NCI-H774 (cell line): ENCODE measurements at places on chromosomes 11 and 22.

DNA sequence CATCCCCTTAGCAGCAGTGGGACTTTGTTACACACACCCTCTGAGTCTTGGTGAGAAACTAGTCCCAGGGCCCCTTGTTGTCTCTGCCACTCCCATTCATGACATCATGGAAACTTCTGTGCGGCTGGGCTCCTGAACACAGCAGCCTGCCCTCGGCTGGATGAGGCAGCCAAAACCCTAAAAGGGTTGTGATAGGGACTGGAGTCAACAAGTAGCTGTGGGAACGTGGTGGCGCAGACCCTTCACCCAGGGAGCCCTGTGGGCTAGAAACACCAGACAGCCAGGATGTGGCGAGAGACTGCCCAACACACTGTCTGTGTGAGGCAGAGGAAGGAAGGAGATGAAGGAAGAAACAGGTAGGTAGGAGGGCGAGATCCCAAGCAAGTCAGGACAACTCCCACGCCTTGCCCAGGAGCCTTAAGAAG is 3.9 kb downstream of the CD3D start:
- DNase-seq = no peak

DNA sequence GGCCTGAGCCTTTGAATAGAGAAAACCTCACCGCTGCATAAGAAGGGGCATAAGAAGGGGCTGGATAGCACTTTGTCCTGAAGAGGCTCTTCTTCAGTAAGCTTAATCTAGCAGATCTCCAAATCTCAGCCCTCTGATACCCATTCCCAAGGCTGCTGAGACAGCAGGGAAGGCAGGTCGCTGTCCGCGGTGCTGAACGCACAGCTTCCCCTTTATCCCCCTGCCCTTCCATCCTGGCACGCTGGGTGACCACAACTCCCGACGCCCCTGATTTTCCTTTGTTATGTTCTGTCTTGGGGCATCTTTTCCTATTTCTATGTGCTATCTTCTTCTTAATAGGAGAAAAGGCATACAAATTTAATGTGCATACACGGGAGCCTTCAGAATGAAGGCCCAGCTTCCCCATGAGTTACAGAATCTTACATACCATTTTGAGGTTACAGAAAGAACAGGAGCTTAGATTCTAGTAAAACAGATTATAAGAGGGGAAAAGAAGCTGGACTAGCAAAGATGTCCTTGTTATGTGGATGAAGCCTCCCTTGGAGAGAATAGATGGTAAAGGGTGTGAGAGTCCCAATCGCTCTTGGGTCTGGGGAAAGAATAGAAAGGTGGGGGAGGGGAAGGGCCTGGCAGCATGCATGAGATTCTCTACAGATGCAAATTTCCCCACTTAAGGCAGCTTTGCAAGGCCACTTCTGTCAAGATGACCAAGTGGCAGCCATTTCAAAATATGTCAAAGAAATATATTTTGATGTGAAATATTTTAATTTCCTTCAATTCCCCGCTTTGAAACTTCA is 5.7 kb upstream of the SULT4A1 start:
- DNase-seq = no peak

DNA sequence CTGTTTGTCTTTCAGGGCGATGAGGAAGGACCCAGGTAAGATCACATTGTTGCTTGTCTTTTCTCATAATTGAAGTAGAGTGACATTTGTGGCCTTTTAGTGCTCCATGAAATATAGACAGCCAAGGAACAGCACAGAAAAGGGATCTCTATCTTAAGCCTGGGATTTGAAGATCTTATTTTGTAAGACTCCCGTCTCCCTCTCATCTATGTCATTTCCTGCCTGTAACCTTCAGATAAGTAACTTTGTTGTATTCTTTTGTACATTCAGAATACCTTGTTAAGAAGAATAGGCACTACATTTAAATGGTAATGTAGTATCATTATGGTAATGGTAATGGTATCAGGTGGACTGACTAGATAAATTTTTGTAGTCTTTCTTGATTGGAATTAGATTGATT is 72.8 kb downstream of the TRIM44 start:
- DNase-seq = no peak

GRCh38 chr11:120011836-120012235 is 126.1 kb downstream of the TRIM29 start:
- DNase-seq = no peak

DNA sequence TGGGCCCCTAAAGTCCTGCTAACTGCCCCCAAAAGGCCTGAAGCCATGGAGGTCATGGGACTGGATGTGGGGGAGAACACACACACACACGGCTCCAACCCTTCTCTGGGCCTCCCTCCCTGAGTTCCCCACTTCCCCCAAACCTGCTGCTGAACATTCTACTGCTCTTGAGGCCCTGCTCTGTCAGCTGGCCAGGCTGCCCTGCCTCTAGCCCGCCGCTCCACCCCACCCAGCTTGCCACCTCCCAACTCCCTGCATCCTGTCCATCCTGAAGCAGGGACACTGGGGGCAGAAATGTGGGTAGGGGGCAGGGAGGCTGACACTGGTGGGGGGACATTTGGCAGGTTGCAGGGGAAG is 1.0 kb downstream of the KCNJ4 start:
- DNase-seq = no peak
